Stimulated activated CD8-positive, alpha-beta memory T cell treated with anti-CD3 and anti-CD28 coated beads, Interleukin-4, amount 100 ng/mL, for 4 hours (primary cell): ENCODE measurements at places on chromosomes 7 and 10.

- DNase-seq, result no peak
Measured at GRCh38 chr7:52151559-52151958, 835.0 kb upstream of the COBL start.

- DNase-seq, result no peak
Measured at GRCh38 chr10:5902511-5903274, 12.7 kb downstream of the FBH1 start.

DNA sequence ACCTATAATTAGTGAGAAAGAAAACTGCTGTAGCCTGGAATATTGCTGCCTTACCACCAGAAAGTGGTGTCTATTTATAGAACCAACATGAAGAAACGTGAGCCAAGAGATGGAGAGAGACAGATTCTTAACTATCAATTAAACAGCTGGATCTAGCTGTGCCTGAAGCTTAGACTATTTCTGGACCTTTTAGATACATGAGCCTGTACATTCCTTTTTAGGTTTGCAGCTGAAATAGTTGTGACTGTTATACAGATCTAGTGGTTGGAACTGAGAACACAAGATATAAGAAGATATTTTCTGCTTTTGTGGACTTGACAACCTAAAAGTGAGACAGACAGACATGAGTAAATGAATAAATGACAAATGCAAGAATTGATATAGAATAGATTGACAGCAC is 73.4 kb downstream of the CDK14 start:
- no peak for DNase-seq

DNA sequence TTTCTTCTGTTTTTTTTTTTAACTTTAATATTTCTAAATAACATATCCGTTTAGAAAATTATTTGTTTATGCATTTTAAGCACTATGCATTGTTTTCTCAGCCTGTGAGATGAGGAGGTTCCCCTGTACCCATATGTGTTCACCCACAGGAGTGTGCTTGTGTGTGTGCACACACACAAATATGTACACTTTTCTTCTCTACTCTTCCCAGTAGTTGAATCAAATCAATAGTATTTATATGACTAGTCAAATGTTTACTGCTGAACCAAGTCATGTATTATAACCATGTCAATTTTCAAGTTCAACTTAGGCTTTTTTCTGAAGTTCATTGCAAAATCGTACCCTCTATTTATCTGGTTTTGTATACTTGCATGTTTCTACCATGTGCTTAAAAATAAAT is 37.3 kb downstream of the HDAC9 start:
- no peak for DNase-seq

GRCh38 chr7:25032774-25033743 is 53.1 kb upstream of the OSBPL3 start:
- DNase-seq, result no peak
